ENCODE measurements at places on chromosomes 7 and 10.

DNA sequence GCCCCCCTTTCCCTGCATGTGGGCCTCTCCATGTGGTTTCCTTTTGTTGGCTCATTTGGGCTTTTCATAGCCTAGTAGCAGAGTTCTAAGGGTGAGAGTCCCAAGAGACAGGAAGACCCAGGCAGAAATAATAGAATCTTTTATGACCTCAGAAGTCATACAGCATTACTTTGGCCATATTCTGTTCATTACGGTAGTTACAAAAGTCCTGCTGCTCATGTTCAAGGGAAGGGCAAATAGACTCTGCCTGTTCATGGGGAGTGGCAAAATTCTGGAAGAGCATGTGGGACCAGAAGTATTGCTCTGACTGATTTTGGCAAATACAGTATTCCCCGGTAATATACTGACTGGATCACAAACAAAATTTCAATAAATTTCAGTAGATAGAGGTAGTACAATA is 910.3 kb downstream of the LRMDA start:
- no peak for DNase-seq

- DNase-seq = no peak
Observed at GRCh38 chr10:100167553-100168312, 18.1 kb downstream of the ERLIN1 start.

DNA sequence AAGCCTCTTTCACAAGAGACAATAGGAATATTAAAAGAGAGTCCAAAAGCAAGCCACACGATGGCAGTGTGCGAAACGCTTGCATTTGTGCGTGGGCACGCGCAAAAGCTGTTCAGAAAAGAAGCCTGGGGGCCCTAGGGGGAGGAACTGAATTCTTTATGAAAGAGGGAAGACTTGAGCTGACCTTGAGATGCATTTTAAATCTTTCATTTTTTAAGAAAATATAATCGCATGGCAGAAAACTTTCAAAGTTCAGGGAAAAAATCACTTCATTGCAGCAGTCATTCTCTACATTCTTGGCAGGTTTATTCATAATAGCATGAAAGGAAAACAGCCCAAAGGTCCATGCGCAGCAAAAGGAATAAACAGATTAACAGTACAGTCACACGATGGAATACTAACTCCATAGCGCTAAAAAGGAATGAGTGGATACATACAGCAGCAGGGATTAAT is 206.5 kb upstream of the PRKCQ start:
- DNase-seq = peak; percentile 73

- DNase-seq = no peak
Observed at GRCh38 chr7:4140933-4141332, 541.2 kb upstream of the FOXK1 start.

GRCh38 chr10:102872163-102872562 is 2.9 kb downstream of the AS3MT start:
- DNase-seq = no peak

DNA sequence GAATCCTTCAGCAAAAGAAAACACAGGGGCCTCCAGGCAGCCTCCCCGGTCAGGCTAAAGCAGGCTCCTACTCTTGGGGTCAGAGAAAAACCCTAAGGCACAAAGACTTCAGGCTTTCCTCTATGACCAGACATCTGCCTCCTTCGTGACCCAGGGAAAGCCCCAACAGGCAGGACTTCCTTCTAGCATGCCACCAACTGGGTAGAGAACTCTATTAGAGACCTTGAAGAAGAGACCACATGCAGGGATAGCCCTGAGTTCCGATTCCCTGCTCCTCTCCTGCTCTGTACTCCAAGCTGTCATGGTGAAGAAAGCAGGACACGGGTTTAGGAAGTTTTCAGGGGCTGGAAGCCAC is 1.3 kb downstream of the TRPV6 start:
- DNase-seq = no peak

- DNase-seq = no peak
Observed at GRCh38 chr7:132059141-132059540, 502.7 kb upstream of the PODXL start.

- no peak for DNase-seq
Observed at GRCh38 chr10:75640803-75641202, 209.4 kb downstream of the LRMDA start.

DNA sequence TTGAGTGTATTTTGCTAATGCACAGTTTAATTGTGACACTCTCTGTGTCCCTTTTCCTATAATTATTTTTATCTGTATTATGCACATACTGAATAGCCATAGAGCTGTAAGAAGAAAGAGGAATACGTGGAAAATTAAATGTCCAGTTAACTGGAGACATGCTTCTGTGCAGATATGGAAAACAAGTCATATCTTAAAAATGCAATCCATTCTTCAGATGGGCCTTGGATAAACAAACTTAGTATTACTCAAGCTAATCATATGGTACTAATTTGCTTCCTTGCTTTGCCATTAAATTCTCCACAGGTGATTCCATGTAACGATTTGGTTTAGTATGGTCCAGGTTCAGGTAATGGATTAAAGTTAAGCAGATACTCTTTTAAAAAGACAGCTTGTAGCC is 201.2 kb upstream of the CELF2 start:
- DNase-seq = peak; percentile 77

DNA sequence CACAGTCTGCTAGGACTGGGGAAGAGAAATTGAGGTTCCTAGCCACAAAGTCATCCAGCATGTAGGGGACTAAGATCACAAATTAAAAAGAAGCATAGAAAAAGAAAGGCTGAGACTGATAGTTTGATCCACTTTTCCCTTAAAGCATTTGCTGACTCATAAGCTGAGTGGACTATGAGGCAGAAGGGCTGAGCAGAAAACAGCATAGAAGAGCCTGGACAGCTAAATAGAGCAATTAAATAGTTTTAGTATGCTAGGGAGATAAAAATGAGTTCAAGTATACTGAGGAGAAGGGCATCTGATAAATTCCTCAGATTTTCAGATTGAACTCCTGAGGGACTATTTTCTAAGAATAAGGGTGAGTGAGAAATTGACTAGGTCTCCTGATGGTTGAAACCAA is 155.9 kb upstream of the EGR2 start:
- DNase-seq = peak; percentile 13

DNA sequence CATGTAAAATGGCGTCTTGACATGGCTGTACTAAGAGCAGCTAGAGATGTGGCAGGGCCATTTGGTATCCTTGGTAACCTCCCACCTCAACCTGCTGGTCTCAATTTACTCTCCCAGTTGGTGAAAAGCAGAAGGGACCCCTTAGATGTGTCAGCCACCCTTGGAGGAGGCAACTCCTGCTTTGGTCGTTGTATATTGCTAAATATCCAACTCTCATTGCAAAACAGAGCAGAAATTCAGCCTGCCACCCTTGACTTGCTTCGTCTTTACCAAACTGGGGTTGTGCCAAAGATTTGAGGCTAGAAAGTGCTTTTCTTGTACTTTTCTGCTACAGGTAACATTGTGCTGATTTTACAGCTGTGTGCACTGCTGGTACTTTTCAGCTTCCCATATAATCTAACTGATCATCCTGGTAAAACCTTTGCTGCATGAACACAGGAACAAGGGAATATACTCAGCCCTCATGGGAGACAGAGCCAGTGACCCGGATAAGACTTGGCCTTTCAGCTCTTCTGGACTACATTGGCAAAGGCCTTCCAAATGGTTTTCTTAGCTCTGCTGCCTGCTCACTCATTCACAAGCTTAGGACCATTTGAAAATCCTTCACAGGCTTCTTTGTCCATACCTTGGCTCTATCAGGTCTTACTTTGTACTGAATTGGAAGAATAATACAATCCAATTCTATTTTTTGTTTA is 2.2 kb upstream of the VSTM4 start:
- no peak for DNase-seq

GRCh38 chr10:125120053-125120710 is 40.2 kb downstream of the CTBP2 start:
- peak; percentile 86 for DNase-seq

GRCh38 chr10:48587819-48588218 is 17.1 kb downstream of the ARHGAP22 start:
- no peak for DNase-seq

DNA sequence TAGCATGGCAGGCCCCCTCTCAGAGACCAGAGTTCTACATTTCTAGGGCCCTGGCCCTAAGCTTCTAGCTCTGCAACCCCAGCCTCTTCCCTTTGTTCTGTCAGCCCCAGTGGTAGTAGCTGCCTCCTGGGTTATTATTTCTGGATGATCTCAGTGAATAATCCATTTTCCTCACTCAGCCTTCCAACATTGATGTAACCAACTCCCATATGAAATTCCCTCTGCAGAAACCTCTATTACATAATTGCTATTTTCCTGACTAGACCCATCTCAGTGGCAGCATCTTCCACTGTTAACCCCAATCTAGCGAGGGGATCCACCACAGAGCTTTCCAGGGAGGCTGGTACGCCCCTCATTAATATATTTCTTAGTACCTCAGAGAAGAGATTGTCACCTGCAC is 49.8 kb downstream of the FHIP2A start:
- DNase-seq = no peak

DNA sequence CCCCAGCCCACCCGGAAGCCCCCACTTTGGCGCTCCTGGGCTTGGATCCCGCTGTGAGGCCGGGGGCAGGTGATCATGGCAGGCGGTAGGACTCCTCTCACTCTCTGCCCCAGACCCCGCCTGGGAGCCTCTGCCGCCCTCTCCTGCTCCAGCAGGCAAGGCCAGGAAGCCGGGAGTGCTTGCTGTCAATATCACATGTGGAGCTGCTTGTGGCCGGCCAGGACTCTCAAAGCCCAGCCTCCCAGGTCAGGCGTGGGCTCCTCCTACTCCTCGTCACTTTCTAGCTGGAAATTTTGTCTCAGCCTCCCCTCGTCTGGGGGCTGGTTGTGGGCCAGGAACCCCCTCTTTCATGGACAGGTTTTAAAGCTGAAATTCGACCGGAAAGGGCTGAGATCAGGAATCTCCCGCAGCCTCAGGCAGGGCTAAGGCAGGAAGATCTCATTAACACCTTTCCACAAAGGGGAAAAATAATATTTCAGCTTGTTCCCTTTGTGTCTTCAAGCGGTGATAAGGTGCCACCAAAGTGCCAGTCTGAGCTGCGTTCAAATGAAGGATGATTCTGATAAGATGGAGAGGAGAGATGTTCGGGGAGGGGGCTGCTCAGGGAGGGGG is 273.6 kb upstream of the PODXL start:
- DNase-seq = peak; percentile 4

GRCh38 chr10:118798231-118798662 is 43.5 kb upstream of the CACUL1 start:
- peak; percentile 20 for DNase-seq

DNA sequence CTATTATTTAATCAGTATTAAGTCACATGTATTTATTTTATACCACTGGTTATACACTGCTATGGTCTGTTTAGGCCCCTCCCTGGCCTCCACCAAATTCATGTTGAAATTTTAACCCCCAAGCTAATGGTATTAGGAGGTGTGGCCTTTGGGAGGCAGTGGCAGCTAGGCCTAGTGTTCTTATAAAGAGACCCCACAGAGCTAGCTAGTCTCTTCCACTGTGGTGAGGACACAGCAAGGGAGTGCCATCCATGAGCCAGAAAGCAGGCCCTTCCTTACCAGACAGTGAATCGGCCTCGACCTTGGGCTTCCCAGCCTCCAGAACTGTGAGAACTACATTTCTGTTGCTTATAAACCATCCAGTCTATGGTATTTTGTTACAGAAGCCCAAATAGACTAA is 28.7 kb downstream of the RBM48 start:
- no peak for DNase-seq

DNA sequence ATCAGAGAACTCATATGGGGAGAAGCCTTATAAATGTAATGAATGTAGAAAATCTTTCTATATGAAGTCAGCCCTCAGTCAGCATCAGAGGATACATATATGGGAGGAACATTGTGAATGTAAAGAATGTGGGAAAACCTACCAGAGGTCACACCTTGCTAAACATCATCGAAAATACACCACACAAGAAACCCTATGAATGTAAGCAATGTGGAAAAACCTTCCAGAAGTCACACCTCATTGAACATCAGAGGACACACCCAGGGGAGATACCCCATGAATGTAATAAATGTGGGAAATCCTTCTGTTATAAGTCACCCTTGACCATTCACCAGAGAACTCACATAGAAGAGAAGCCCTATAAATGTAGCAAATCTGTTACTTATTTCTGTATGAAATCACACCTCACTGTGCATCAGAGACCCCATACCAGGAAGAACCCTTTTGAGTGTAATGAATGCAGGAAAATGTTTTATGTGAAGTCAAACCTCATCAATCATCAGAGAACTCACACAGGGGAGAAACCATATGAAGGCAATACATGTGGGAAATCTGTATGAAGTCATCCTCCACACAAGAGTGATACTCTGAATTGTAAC is 30.8 kb downstream of the ZNF12 start:
- DNase-seq = no peak

- peak; percentile 70 for DNase-seq
Observed at GRCh38 chr7:105389088-105389650, 448 bp upstream of the SRPK2 start.

DNA sequence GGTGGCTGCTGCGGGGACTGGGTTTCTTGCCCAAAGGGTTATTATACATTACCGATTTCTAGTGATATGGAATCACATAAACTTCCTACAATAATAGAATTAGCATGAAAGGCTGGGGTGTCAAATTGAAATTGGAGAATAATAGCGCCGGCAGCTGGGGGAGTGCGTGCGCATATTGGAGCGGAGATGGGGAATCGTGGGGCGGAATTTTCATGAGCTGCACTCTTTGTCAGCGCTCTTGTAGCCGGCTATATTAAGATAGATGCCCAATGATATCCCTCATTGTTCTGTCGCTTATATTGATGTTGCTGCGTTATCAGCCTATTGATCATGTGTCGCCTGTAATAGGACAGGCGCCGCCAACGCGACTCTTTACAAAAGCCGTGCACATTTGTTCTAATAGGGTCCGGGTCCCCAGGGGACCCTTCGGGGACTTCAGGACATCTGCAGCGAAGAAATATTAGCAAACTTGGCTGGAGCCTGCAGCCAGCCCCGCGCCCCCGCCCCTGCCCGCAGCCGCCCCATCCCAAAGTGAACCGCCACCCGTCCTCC is 5.1 kb downstream of the UNCX start:
- DNase-seq = no peak

Measured in EH (cell line).